ENCODE measurements at places on chromosomes 1 and 21.

DNA sequence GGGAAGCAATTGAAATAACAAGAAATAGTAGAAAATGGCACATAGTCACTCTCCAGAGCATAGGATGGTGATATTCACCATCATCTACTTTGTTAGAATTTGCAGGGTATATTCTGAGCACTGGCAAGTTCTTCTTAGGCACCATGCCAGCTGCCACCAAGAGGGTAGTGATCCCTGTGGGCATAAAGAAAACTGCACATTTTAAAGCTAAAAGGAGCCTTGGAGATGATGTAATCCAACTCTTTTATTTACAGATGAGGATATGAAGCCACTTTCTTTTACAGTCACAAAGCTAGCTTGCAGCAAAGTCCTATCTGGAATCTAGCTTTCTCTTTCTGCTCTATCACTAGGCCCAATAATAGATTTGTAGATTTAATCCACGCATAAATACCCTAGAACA lies 69.0 kb downstream of the PTGER3 start:
- no peak for DNase-seq

DNA sequence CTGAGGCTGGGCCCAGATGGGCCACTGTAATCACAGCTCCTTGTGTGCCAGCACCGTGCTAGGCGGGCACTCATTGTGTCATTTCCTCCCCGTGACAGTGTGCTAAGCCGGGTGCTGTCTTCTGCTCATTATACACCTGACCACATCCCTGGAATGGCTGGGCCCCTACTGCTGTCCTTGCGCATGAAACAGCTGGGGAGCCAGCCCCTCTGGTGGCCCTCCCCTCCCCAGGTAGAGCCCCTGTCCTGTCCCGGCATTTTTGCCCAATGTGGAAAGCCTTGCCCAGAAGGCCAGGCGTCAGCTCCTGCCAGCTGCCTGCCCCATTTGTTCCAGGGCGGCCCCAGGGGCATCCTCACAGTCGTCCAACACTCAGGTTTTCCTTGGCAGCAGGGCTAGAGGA lies 107.4 kb upstream of the CASZ1 start:
- DNase-seq, result no peak

DNA sequence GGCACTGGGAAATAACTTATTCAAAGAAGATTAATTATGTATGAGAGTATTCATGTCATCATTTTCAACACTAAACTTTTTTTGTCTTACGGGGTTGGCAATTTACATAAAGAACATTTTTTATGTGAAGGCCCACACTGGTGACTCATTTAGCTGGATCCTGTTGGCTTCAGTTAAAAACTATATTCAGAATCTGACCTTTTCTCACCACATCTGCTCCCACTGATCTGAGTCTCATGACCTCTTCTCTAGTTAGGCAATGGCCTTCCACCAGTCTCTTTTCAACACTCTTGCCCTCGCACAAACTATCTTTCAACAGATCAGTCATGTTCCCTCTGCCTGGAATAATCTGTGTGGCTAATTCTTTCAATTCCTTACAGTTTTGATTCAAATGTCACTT lies 53.4 kb downstream of the TMPRSS15 start:
- DNase-seq, result no peak

DNA sequence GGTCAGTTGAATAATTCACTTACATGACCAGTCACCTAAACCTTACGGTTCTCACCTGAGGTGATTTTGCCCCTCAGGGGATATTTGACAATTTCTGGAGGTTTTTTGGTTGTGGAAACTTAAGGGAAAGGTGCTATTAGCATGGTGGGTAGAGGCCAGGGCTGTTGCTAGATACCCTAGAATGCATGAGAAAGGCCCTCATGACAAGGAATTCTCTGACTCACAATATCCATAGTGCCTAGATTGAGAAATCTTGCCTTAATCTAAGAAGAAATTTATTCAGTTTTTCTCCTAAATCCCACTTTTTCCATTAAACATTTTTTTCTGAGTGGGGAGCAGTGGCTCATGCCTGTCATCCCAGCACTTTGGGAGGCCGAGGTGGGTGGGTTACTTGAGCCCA lies 119.7 kb downstream of the TGFB2 start:
- DNase-seq, result no peak

DNA sequence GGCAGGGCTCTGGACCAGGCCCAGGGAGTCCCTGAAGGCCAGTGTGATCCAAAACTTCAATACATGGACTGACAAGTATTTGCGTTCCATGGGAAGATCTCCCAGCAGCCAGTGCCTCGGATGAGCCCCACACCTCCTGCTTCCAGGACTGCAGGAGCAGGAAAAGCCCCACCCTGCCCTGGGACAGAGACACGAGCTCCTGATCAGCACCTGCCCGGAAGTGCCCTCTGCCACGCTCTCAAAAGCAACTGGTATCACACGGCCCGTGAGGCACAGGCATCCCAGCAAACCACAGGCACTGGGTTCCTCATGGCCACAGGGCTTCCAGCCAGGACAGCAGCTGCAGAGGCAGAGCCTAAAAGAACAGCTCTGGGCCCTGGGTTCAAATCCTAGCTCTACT lies 48.6 kb downstream of the ACOT7 start:
- DNase-seq, result no peak

DNA sequence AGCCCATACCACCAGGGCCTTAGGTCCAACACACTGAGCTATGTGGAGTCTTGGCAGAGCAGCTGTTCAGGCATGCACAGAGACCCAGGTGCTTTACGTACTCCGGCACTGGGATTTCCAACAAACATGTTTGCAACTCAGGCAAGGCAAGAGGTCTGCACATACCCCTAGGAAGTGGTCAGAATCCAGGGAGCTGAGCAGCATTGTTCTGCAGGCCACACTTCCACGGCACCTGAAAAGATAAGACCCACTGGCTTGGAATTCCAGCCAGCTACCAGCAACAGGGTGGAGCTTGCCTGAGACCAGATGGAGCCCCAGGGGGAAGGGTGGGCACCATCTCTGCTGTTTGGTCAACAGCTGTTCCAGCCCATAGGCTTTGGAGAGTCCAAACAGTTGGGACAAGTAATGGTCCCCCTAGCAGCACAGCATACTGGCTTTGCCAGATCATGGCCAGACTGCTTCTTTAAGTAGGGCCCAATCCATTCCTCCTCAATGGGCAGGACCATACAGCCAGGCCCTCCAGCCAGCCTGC lies 51.7 kb upstream of the LRRC8B start:
- DNase-seq, result no peak
